Activated CD4-positive, alpha-beta memory T cell treated with anti-CD3 and anti-CD28 coated beads, Interleukin-2, amount 10 ng/mL, durations not matched to agents 7 days and 5 days (primary cell): ENCODE measurements at places on chromosomes 5 and 9. TPM values are rescaled to one million over a fixed set of nuclear protein-coding genes. Genes with fewer than 3 reads are reported as not detected.

GRCh38 chr5:172602783-172603231 is 38.3 kb upstream of the NEURL1B start:
- H3K4me1 ChIP-seq = no peaks in the 10 kb centered on the region
- DNase-seq = no peak
- no peaks in the 10 kb centered on the region for H3K36me3 ChIP-seq
- peaks cover 14% of the 10 kb centered on the region for H3K27me3 ChIP-seq
- no peak overlapping the region for H3K27ac ChIP-seq

DNA sequence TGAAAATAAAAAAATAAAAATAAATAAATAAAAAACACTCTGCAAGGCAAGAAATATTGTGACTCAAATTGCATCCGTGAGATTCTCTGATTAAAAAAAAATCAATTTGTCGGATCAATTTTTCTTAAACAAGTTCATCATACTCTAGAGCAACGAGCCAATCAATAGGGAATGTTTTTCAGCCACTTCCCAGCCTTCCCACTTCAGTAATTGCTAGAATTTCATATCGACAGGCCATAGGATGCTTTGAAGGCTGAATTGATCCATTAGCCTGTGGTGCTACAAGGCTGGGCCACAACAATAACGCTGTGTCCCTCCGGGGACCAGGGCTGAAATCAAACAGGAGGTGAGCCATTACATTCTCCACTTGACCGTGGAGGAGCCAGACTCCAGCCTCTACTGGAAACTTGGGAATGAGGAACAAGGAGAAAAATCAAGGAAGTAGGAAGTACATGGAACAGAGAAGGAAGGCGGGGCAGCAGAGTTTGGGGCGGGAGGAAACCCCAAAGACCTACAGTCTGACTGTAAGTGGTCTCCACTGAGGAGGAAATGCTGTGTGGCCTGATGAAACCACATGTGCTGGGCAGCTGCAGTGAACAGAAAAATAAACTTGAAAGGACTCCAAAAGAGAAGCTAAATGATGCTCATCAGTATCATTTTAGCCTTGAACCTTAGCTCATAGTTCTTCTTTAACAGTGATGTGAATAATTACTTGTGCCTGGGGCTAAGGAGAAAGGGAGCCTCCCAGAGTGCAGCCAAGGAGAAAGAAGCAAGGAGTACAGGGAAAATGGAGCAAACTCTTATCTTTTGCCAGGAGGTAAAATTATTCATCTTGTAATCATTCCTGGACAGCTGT is 308.6 kb downstream of the TLE1 start:
- H3K27ac ChIP-seq = no peak overlapping the region
- H3K27me3 ChIP-seq = no peaks in the 10 kb centered on the region
- DNase-seq = no peak
- H3K4me3 ChIP-seq = no peak overlapping the region
- H3K36me3 ChIP-seq = no peaks in the 10 kb centered on the region

Gene RNF208
- total RNA-seq = 2.5 TPM

GRCh38 chr9:83986765-83987401 is 6.3 kb downstream of the RMI1 start:
- no peaks in the 10 kb centered on the region for H3K27me3 ChIP-seq
- peak overlapping the region; percentile 49 for H3K27ac ChIP-seq
- DNase-seq = peak; percentile 38
- peaks cover 44% of the 10 kb centered on the region for H3K36me3 ChIP-seq
- no peak overlapping the region for H3K4me3 ChIP-seq

DNA sequence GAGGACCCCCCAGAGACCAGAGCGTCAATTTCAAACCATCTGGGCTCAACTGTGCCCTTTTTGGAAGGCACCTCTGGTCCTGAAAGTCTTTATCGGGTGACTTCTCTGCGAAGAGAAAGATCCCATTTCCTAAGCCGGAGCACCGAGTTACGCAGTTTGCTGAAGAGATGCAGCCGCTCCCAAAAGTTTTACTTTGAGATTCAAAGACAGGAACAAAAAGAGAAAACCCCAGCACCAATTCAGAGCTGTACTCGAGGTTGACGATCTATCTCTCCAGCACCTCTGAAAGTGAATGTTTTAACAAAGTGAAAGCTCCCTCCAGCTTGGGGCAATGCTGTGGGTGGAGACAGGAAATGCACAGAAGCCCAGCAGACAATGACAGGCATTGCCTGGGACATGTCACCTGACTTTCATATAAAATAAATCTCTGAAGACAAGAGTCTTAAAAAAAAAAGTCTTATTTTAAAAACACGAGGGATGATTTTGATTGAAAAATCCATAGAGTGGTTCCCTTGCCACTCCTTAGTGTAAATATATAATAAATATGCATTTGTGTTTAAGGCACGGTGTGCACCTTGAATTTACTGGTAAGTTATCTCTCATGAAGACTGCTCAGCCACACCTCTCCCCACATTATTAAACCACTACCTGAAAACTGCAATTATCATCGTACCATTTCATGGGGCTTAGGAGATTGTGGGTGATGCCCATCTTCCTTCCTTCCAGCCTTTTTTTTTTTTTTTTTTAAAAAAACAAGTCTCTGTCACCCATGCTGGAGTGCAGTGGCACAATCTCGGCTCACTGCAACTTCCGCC is 79.9 kb downstream of the FNBP1 start:
- peak; percentile 83 for DNase-seq
- H3K27me3 ChIP-seq = no peaks in the 10 kb centered on the region
- peaks cover 67% of the 10 kb centered on the region for H3K36me3 ChIP-seq
- H3K27ac ChIP-seq = peak overlapping the region; percentile 93

Gene PFN3
- not detected for total RNA-seq

Gene ALDH7A1
- total RNA-seq = 0.71 TPM

Gene FRMD3
- total RNA-seq = 0.23 TPM

Gene CCDC187
- total RNA-seq = not detected

- no peak overlapping the region for H3K4me3 ChIP-seq
- no peaks in the 10 kb centered on the region for H3K27me3 ChIP-seq
- peaks cover 36% of the 10 kb centered on the region for H3K36me3 ChIP-seq
- peaks cover 24% of the 10 kb centered on the region for H3K4me1 ChIP-seq
These were observed 58.9 kb downstream of the AUH start for GRCh38 chr9:91302831-91303230.

- peak; percentile 9 for DNase-seq
- H3K4me1 ChIP-seq = no peaks in the 10 kb centered on the region
- no peak overlapping the region for H3K27ac ChIP-seq
- no peaks in the 10 kb centered on the region for H3K36me3 ChIP-seq
- H3K4me3 ChIP-seq = no peak overlapping the region
These were observed 30.7 kb downstream of the PAEP start for GRCh38 chr9:135592331-135592590.

- H3K27me3 ChIP-seq = no peaks in the 10 kb centered on the region
- no peaks in the 10 kb centered on the region for H3K4me1 ChIP-seq
- no peaks in the 10 kb centered on the region for H3K36me3 ChIP-seq
- no peak for DNase-seq
- no peak overlapping the region for H3K27ac ChIP-seq
These were observed 1644.0 kb downstream of the MAT2B start for GRCh38 chr5:165149431-165149830.

Gene PDLIM7
- 55.1 TPM for total RNA-seq

GRCh38 chr5:84239494-84239893 is 145.2 kb downstream of the EDIL3 start:
- H3K4me1 ChIP-seq = no peaks in the 10 kb centered on the region
- no peak overlapping the region for H3K4me3 ChIP-seq
- no peaks in the 10 kb centered on the region for H3K27me3 ChIP-seq
- no peak overlapping the region for H3K27ac ChIP-seq

Gene ENTREP1
- total RNA-seq = not detected

DNA sequence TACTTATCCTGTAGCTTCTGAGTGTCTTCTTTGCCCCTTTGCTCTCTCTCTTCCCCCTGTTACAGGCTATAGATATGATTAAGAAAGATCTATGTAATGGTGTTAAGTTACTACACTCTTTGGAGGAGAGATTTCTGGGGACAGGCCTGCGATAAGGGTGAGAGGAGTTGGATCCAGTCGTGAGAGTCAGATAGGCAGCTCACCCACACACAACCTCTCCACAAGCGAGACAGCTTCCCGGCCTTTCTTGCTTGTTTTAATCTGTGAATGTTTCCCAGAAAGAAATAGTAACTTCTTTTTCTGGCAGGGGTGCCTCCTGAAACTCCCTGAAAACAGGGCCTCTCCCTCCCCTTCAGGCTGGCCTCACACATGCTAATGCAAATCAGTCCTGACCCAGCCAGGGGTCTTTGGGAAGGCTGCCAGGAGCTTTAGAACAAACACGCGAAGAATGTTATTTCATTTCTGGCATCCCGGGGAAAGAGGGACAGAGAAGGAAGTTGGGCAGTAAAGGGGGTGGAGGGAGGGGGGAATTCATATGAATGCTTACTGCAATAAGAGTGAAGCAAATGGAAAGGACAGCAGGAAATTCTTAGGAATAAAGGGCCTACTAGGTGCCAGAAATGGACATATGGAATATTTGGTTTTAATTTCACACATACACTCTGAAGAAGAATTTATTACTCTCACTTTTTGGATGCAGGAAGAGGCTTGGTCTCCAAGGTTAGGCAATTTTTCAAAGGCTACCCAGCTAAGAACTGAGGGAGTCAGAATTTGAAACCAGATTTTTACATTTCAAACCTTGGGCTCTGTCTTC is 215.8 kb upstream of the TRIM32 start:
- no peak overlapping the region for H3K27ac ChIP-seq
- H3K36me3 ChIP-seq = no peaks in the 10 kb centered on the region
- no peak overlapping the region for H3K4me3 ChIP-seq
- H3K4me1 ChIP-seq = peaks cover 9% of the 10 kb centered on the region
- no peaks in the 10 kb centered on the region for H3K27me3 ChIP-seq

- no peaks in the 10 kb centered on the region for H3K36me3 ChIP-seq
- peak overlapping the region; percentile 17 for H3K27ac ChIP-seq
- H3K27me3 ChIP-seq = no peaks in the 10 kb centered on the region
These were observed 69.0 kb downstream of the KLHL3 start for GRCh38 chr5:137666901-137667300.

Gene ZBTB5
- total RNA-seq = 10.5 TPM

GRCh38 chr5:4252385-4252784 is 656.8 kb downstream of the IRX1 start:
- no peaks in the 10 kb centered on the region for H3K4me1 ChIP-seq
- DNase-seq = no peak
- H3K27ac ChIP-seq = no peak overlapping the region
- no peak overlapping the region for H3K4me3 ChIP-seq

Gene GABBR2
- not detected for total RNA-seq

- no peaks in the 10 kb centered on the region for H3K27me3 ChIP-seq
- H3K27ac ChIP-seq = no peak overlapping the region
- no peak overlapping the region for H3K4me3 ChIP-seq
- H3K36me3 ChIP-seq = no peaks in the 10 kb centered on the region
These were observed 460.4 kb downstream of the CTNND2 start for GRCh38 chr5:11443831-11444230.

Gene LCN1
- not detected for total RNA-seq

Gene C5
- 2.1 TPM for total RNA-seq

DNA sequence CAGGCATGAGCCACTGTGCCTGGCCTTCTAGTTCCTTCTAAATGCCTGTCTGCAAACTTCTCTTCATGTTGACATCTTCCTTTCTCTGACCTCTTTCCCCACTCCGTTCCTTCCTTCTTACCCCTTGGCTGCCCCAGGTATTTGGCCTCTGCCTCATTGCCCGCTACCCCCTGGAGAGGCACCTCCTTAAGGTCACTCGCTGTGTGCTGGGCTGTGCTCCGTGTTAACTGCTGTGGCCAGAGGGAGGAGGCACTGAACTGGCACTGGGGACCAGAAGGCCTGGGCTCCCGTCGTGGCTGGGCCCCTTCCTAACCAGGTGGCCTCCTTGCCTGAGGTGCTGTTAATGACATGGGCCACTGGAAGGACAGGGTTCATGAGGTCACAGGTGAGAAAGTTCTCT is 39.4 kb downstream of the LAMC3 start:
- peaks cover 5% of the 10 kb centered on the region for H3K4me1 ChIP-seq
- no peaks in the 10 kb centered on the region for H3K27me3 ChIP-seq
- H3K27ac ChIP-seq = no peak overlapping the region
- no peak overlapping the region for H3K4me3 ChIP-seq
- DNase-seq = no peak

DNA sequence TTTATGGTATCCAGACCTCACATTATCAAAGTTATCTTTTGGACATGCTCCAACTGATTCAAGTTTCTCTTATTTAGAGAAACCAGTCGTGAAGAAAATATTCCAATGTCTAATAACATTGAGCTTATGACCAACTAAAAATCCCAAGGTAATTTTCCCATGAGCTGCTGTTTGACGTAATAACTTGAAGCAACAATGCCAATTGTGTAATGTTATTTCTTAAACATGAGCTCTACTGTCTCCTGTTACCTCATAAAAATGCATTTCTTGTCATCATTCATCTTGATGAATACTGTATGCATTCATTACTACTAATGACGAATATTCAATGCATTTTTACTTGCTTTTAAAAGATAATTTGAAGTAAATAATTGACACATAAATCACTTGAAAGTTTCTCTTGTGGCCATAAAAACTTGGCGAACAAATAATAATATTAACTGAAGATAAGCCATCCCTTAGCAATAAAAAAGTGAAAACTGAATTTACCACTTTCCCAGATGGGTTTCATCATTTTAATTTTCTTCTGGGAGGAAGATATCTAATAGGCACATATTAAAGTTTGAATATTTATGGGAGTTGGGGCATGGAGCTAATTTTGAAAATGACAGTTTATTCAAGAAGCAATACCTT is 424 bp upstream of the MARCOL start:
- H3K4me1 ChIP-seq = no peaks in the 10 kb centered on the region
- no peaks in the 10 kb centered on the region for H3K36me3 ChIP-seq
- DNase-seq = no peak
- H3K4me3 ChIP-seq = no peak overlapping the region
- H3K27me3 ChIP-seq = no peaks in the 10 kb centered on the region

GRCh38 chr9:37917313-37917731 is 13.4 kb upstream of the SLC25A51 start:
- H3K36me3 ChIP-seq = no peaks in the 10 kb centered on the region
- no peak overlapping the region for H3K27ac ChIP-seq
- no peak overlapping the region for H3K4me3 ChIP-seq
- H3K27me3 ChIP-seq = no peaks in the 10 kb centered on the region

DNA sequence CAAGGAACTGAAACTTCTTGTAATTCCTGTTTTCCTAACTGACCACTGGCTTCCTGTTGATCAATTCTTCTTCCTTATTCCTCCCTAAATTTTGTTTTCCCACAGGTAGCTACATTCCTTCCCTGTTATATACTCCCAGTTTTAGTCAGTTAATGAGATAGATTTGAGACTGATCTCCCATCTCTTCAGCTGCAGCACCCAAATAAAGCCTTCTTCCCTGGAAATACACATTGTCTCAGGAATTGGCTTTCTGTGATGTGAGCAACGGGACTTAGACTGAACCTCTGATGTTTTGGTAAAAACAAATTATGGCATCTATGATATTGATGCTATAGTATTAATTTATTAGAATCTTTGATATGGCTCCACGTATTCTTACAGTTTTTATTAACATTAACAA is 617.3 kb upstream of the ST8SIA4 start:
- no peak for DNase-seq
- no peak overlapping the region for H3K4me3 ChIP-seq
- H3K27ac ChIP-seq = no peak overlapping the region

Gene OR1J2
- total RNA-seq = not detected

GRCh38 chr5:123414974-123415373 is 8.2 kb downstream of the CEP120 start:
- peaks cover 9% of the 10 kb centered on the region for H3K4me1 ChIP-seq
- H3K4me3 ChIP-seq = no peak overlapping the region
- no peak for DNase-seq
- no peaks in the 10 kb centered on the region for H3K27me3 ChIP-seq
- H3K36me3 ChIP-seq = peaks cover 65% of the 10 kb centered on the region

GRCh38 chr9:6655036-6655435 is 9.5 kb upstream of the GLDC start:
- no peak overlapping the region for H3K4me3 ChIP-seq
- DNase-seq = no peak
- H3K27me3 ChIP-seq = peaks cover 19% of the 10 kb centered on the region
- no peak overlapping the region for H3K27ac ChIP-seq
- H3K4me1 ChIP-seq = peaks cover 9% of the 10 kb centered on the region

Gene LRRC70
- total RNA-seq = 0.95 TPM

Gene FAM200C
- 0.95 TPM for total RNA-seq
